ENCODE measurements at places on chromosomes 6 and 20. TPM values are rescaled to one million over a fixed set of nuclear protein-coding genes. Genes with fewer than 3 reads are reported as not detected.

DNA sequence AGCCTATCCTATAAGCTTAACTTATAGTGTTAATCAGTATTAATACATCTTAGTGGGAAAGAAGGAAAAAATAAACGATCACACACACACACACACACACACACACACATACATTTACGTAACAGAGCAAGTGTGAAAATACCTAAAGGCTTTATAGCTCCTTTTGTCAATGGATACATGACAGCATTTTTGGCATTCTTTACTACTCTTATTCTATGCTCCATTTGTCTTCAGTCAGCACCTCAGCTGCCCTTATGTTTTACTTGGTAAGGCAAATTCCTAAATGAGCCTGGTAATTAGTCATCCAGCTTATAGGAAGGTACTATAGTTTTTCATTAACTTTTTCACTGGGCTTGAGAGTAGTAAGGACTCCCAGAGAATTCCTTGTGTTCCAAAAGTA is 25.1 kb upstream of the SLC17A3 start:
- DNase-seq: no peak

GRCh38 chr6:71727632-71728294 is 158.6 kb upstream of the RIMS1 start:
- DNase-seq: peak; percentile 57

The SNPH gene
- total RNA-seq: 11.2 TPM

The OOEP gene
- not detected for total RNA-seq

The NSFL1C gene
- 32.0 TPM for total RNA-seq

DNA sequence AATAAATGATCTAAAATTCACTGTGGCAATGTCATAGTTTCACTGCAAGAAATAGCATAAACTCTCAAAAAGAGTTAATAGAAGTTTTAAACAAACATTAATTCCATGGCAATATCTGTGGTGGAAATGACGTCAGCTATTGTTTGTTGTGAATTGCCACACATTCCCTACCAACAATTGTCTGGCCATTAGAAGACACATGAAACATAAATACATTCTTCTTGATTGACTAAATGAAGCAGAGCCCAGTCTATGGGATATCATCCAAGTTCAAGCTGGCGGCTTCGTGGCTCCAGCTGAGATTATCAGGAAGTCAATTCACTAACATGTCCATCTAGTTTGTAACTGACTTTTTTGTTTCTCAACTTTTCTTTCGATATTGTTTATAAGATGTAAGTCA is 369.0 kb downstream of the ARHGAP18 start:
- DNase-seq: peak; percentile 95

GRCh38 chr6:19734519-19734918 is 102.7 kb upstream of the ID4 start:
- DNase-seq: no peak

GRCh38 chr20:19901226-19901625 is 115.9 kb upstream of the NAA20 start:
- DNase-seq: peak; percentile 27

GRCh38 chr20:50919567-50919966 is 11.7 kb downstream of the ADNP start:
- DNase-seq: peak; percentile 89

- DNase-seq: no peak
Measured at GRCh38 chr6:34080357-34080756, 65.5 kb downstream of the GRM4 start.

DNA sequence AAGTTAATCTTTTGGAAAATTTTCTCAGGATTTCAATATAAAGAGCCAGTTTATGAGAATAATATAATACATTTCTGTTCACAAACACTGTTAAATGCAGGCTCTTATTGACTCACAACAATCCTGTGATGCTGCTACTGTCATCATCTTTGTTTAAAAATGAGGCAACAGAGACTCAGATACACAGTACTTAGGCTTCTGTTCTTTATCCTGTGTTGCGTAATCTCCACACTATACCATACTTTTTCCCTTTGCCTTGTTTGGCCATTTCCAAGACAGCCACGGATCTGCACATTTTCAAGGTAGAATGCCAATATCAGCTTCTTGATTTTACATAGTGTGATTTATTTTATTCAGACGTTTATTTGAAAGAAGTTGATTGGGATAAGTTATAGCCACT is 699.0 kb upstream of the CITED2 start:
- peak; percentile 78 for DNase-seq

GRCh38 chr6:38020593-38020992 is 201.1 kb downstream of the ZFAND3 start:
- DNase-seq: no peak

GRCh38 chr6:42104095-42104803 is 38.2 kb downstream of the C6orf132 start:
- no peak for DNase-seq

The LAMA4 gene
- total RNA-seq: 440 TPM

GRCh38 chr20:36175016-36175415 is 20.5 kb downstream of the EPB41L1 start:
- peak; percentile 46 for DNase-seq

The LPA gene
- total RNA-seq: not detected

- no peak for DNase-seq
Measured at GRCh38 chr6:93040375-93040774, 379.0 kb downstream of the EPHA7 start.

The PBOV1 gene
- not detected for total RNA-seq
